ENCODE measurements at places on chromosomes 5 and 9. TPM values are rescaled to one million over a fixed set of nuclear protein-coding genes. Genes with fewer than 3 reads are reported as not detected.

DNA sequence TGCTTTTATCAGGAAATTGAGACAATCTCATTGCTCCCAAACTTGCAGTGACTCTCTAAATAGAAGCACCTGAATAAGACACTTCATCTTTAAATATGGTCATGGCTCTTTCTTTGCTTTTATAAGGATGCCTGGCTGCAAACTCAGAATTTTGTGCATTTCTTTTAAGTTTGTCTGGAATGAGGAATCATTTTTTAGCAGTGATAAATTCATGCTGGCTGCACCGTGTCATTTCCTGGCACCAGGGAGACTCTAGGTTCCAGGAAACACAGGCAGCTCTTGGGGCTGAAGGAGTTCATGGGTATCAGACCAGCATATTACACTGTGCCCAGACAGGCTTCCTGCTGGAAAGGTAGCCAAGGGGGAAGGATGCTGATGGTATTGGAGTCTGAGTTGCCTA is 109.9 kb downstream of the NUDT12 start:
- no peak for DNase-seq

DNA sequence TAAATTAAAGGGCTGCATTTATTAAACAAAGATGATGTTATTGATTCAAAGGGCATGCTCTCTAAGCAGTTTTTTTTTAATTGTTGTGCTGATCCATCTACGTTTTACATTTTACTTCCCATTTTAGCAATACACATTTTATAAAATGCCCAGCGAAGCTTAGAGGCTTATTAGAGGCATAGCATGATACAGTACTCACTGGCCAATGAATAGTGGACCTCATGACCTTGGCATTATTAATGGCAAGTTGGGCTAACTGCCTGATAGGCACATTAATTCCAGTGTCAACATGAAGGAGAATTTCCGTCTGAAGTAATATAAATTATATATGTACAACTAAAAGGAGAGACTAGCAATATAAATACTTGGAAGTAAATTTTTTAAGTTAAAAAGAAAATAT is 837.2 kb downstream of the EFNA5 start:
- no peak for DNase-seq

DNA sequence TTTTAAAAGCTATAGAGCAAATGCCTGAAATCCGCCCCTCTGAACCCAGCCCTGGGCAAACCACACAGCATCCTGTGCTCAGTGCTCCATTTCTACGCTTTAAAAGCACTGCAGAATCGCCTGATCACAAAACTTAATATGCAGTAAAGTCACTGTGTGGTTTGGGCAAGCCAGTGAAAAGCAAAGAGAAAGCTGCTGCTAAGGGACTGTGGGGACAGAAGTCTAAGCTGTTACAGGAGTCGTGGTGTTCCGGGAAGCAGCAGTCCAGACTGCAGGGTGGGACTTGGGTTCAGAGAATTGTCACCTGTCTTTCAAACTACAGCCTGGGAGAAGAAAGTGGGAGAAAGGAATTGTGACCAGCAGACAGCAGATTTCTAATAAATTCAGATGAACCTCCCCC is 8.2 kb downstream of the RAPGEF1 start:
- DNase-seq, result no peak

DNA sequence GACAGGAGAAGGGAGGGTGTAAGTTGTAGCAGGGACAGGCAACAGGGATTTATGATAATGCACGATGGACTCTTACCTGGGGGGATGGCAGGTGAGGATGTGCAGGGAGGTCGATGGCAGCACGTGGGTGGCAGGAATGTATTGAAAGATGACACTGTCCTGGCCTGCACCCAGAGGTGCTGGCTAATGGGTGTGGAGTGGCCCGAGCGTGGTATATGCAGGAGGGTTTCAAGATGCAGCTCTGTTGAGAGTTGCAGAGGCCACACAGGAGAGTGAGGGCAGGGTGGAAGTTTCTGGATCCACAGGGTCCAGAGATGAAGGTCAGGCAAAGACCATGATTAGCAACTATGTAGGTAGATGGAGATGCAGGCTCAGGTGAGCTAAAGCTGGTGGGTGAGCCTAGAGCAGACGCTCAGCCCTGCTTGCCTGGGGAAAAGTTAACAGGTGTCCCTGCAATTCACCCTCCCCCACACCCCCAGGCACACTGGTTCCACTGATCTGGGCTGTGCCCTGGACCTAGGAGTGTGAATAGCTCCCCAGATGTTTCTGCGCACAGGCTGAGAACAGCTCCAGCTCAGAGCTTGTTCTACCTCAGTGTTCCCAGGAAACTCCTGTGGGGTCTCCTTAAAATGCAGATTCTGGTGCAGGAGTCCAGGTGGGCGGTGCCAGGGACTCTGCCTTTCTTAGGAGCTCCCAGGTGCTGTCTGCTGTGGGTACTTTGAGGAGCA is 21.5 kb upstream of the S1PR3 start:
- no peak for DNase-seq

DNA sequence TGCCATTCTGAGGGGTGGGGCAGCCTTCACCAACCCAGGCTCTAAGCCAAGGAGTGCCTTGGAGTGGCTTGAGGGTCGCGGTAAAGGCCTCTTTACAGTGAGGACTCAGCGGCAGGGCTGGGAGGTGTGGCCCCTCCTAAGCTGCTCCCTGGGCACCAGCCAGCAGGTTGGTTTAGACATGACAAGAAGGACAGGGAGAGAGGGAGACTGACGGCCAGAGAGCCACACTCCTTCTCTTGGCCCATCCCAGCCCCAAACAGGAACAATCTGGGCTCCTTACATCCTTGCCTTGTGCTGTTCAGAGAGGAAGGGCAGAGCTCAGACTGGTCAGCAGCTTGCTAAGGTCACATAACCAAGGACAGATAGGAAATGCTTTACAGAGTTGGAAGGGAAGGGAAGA is 94.5 kb downstream of the LMX1B start:
- no peak for DNase-seq

- no peak for DNase-seq
Measured at GRCh38 chr5:108743319-108743718, 4.4 kb upstream of the FER start.

DNA sequence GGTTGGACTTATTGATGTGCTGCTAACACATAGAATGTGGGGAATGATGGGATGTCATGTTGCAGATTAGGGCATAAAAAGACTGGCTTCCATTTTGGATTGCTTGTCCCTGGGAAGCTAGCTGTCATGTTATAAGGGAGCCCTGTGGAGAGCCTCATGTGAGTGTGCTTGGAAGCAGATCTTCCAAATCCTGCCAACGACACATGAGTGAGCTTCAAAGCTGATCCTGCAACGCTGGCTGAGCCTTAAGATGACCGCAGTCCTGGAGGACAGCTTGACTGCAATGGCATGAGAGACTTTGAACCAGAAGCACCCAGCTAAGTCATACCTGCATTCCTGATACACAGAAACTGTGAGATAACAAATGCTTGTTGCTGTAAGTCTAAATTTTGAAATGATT is 63.6 kb downstream of the NRG2 start:
- DNase-seq, result no peak

DNA sequence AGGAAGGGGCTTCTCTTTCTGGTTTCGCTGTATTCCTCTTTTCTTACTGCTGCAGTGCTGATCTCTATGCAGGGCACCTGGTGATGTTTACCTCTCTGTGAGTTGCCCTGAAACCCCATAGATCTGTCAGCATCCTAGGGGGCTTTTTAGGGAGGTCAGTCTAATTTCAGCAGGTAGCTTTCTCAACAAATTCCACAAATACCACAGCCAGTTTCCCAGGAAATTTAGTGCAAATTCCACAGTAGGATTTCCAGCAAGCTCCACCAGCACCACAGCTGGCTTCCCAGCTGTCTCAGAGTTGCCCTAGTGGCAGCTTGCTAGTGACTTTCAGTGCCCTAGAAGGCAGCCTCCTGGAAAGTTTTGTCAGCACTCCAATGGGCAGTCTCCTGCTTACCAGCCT is 379.1 kb upstream of the SMC2 start:
- DNase-seq, result no peak

DNA sequence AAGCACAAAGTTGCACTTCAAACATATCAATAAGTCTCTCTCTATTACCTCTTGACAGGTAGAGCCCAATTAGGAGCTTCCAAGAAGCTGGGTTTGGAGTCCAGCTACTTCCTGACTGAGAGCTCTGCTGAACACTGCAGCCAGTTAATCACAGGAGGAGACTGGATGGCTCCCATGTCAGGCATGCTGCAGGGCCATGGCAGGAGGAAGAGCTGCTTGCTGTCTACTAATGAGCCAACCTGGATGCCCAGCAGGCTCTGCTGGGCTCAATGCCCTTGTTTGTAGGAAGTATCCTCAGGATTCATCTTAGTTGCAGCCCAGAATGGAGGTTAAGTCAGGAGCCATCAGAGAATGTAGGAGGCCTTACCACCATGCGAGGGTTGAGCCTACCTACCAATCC is 91.9 kb downstream of the TMEM215 start:
- no peak for DNase-seq

- DNase-seq, result no peak
Measured at GRCh38 chr9:120869726-120870125, 7.3 kb downstream of the PHF19 start.

GRCh38 chr9:120348951-120349429 is 231.0 kb downstream of the CDK5RAP2 start:
- no peak for DNase-seq

DNA sequence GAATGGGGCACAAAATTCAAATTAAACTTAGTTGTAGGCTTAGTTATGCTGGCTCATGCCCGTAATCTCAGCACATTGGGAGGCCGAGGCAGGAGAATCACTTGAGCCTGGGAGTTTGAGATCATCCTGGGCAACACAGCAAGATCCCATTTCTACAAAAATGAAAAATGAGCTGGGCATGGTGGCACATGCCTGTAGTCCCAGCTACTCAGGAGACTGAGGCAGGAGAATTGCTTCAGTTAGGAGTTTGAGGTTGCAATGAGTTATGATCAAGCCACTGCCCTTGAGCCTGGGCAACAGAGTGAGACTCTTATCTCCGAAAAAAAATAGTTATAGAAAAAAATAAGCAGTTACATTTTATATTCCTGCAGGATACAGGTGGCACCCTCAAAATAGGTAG is 20.7 kb upstream of the GFPT2 start:
- no peak for DNase-seq

DNA sequence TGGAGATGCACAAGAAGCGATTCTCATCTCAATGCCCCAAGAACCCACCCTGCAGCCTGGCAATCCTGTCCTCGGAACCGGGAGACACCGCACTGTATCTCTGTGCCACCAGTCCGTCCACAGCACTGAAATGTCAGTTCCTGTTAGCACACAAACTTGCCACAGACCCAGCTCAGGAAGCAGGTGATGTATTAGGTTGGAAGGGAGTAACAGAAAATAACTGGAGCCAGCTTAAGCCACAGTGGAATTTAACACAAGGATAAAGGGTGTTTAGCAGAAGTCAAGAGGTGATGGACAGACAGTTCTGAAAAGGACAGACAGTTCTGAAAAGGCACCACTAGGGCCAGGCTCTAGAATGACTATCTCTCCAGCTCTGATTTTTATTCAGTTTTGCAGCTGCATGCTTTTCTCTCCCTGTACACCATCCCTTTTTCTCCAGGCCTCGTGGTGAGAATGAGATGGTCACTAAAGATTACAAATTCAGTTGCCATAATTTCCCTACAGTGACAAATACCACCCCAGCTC is 114.4 kb downstream of the ANKRD18B start:
- DNase-seq, result no peak

DNA sequence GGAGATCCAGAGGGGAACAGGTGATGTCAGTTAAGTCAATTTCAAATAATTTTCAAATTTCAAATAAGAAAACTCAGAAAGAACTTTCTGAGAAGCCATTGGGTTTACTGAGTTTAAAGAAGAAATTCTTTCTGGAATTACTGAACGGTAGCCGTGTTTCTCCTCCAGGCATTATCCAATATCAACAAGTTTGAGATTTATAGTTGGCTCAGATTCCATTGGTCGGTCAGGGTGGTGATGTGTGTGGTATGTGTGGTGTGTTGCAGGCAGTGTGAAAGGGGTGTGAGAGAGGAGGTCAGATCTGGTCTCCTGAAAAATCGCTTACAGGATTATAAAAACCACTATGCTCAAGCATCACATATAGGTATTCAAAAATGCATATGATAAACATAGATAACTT is 60.1 kb downstream of the PDE4D start:
- no peak for DNase-seq

DNA sequence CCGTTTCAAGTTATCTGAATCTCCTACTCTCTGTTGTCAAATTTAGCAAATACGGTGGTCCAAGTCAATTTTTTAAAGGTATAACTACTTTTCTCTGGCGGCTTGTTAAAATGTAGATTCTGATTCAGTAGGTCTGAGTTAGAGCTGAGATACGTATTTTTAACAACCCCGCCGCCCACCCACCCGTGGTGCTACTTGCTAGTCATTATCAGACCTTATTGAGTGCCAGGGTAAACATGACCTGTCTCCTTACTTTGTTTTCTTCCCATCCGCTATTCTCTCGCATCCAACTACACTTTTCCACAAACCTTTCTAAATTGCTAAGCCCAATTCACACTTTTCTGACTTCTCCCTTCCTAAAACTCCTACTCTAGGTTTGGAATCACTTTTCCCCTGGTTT is 694 bp upstream of the PLAA start:
- no peak for DNase-seq

- DNase-seq, result no peak
Measured at GRCh38 chr5:10987276-10987924, 226.4 kb upstream of the DAP start.

DNA sequence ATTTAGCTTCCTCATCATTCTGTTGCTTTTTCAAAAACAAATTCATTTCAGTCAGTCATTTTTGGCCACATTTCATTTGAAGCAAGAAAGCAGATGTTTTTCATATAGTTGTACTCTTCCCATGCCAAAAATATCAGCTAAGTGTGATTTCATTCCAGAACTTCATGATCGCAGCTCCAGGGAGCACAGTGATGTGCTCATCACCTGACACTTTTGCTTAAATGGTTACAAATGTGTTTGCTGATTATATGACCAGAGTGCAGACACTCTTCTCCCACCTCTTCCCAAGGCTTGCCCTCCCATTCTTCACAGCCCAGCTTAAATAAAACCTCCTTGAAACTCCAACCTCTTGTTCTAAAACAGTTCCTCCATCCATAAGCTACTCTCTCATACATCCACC is 32.6 kb downstream of the GABRB2 start:
- DNase-seq, result no peak

GRCh38 chr5:129858131-129858675 is 46.1 kb upstream of the CHSY3 start:
- no peak for DNase-seq

GRCh38 chr9:4328723-4329122 is 28.9 kb upstream of the GLIS3 start:
- DNase-seq, result no peak

GRCh38 chr5:157917899-157918809 is 59.2 kb upstream of the CLINT1 start:
- no peak for DNase-seq

C9orf50 gene
- 0.23 TPM for polyA plus RNA-seq

ANKRD55 gene
- 6.7 TPM for polyA plus RNA-seq

OGN gene
- 3.4 TPM for polyA plus RNA-seq

FST gene
- 7.2 TPM for polyA plus RNA-seq

CD14 gene
- 48.6 TPM for polyA plus RNA-seq

RASEF gene
- 3.0 TPM for polyA plus RNA-seq

SOWAHA gene
- 4.3 TPM for polyA plus RNA-seq

CATSPER3 gene
- 1.3 TPM for polyA plus RNA-seq

EFNA5 gene
- polyA plus RNA-seq, result 3.6 TPM

ADAMTS13 gene
- polyA plus RNA-seq, result 11.8 TPM

C5orf46 gene
- 2.6 TPM for polyA plus RNA-seq

ACSL6 gene
- polyA plus RNA-seq, result 1.3 TPM

DNAI1 gene
- polyA plus RNA-seq, result 0.75 TPM

OR1N2 gene
- not detected for polyA plus RNA-seq
